Lower lobe of right lung (tissue), 2 donors: ENCODE measurements at places on chromosomes 13 and 19. TPM values are rescaled to one million over a fixed set of nuclear protein-coding genes. Genes with fewer than 3 reads are reported as not detected.

GRCh38 chr13:71632206-71632605, 234.8 kb downstream of the DACH1 start:
- no peak for DNase-seq

DNA sequence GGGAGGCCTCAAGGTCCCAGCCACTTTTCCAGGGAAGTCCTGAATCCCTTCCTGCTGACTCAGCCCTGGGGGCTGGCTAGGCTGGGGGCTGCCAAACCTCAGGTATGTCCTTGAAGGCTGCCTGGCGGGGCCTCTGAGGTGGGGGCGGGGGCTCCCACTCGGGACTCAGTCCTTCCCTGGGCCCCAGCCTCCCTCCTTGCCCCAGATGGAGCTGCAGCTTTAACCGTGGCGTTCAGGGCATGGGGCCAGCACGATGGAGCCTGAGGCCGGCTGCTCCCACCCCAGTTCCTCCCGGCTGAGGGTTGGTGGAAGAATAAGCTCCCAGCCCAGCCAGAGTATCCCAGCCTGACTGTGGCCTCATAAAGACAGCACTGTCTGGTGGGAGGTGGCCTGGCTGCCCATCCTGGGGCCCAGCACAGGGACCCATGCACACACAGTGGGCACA, 12.4 kb downstream of the CILP2 start:
- no peak for DNase-seq

DNA sequence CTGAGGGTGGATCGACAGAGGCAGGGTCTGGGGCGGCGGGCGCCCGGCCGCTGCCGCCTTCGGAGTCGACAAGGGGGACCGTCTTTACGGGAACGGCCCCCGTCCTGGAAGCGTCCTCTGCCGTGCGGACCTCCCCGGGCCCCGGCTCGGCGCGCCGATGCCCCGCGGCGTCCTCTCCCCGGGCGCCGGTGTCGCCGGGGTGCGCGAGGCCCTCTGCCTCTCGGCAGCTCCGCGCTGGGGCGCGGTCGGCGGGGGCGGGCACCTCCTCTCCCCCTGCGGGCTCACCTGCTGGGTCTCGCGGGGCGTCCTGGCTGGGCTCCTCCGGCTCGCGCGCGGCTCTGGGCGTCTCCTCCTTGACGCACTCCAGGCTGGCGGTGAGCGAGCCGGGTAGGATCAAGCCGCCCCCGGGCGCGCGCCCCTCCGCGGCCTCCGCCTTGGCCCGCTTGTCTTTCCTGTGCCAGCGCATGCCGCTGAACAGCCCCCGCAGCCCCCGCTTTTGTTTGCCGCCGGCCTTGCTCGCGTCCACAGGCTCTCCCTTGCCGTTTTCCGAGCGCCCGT, 1.5 kb downstream of the AMER2 start:
- DNase-seq = no peak

NXNL1 gene
- total RNA-seq = not detected

- no peak for DNase-seq
These were observed 86.1 kb upstream of the DOCK9 start for GRCh38 chr13:99063952-99064351.

ZNF229 gene
- total RNA-seq = 2.8 TPM

- no peak for DNase-seq
These were observed 617.2 kb downstream of the PCDH9 start for GRCh38 chr13:66612983-66613382.

DNA sequence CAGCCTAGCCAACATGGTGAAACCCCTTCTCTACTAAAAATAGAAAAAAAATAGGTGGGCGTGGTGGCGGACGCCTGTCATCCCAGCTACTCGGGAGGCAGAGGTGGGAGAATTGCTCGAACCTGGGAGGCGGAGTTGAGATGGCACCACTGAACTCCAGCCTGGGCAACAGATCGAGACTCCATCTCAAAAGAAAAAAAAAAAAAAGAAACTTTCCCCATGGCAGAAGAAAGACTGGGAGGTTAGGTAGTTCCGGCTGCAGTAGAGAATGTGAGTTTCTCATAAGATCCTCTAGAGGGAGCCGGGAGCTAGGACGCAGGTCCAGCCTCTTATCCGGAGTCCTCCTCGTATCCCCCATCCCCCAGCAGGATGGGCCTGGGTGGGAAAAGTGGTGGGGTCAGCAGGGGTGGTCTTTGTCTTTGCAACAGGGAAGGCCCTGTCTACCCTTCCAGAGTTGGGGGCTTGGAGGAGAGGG, 13.2 kb upstream of the CREB3L3 start:
- peak; percentile 56 for DNase-seq

- DNase-seq = no peak
These were observed 5.5 kb downstream of the SLC15A1 start for GRCh38 chr13:98746968-98747367.

GRCh38 chr13:32752311-32752710, 166.1 kb downstream of the PDS5B start:
- no peak for DNase-seq

TMEM272 gene
- total RNA-seq = 0.09 TPM

DNA sequence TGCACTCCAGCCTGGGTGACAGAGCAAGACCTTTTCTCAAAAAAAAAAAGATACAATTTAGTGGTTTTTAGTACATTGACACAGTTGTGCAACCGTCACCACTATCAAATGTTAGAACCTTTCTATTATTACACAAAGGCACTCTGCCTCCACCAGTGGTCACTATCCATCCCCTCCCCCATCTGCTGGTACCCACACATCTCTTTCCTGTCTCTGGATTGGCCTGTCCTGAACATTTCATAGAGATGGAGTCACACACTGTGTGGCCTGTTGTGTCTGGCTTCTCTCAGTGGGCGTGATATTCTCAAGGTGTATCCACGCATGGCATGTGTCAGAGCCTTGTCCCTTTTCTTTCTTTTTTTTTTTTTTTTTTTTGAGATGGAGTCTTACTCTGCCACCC, 11.2 kb downstream of the KDM4B start:
- DNase-seq = no peak

DNA sequence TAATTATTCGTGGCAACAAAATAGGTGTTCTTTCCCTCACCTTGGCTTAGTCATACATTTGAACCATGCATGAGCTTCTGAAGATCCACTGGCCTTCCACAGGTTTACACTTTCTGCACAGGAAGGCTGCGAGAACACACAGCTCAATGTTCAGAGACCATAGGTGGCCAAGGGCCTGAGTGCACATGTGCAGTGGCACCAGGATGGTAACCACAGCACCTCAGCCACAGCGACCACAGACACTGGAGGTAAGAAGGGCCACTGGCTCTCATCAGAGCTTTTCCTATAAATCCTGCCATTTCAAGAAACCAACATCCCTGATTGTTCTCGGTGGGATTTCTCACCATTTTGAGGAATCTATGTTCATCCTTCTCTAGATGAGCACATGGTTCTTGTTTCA, 1.6 kb downstream of the DCLK1 start:
- DNase-seq = no peak

DNA sequence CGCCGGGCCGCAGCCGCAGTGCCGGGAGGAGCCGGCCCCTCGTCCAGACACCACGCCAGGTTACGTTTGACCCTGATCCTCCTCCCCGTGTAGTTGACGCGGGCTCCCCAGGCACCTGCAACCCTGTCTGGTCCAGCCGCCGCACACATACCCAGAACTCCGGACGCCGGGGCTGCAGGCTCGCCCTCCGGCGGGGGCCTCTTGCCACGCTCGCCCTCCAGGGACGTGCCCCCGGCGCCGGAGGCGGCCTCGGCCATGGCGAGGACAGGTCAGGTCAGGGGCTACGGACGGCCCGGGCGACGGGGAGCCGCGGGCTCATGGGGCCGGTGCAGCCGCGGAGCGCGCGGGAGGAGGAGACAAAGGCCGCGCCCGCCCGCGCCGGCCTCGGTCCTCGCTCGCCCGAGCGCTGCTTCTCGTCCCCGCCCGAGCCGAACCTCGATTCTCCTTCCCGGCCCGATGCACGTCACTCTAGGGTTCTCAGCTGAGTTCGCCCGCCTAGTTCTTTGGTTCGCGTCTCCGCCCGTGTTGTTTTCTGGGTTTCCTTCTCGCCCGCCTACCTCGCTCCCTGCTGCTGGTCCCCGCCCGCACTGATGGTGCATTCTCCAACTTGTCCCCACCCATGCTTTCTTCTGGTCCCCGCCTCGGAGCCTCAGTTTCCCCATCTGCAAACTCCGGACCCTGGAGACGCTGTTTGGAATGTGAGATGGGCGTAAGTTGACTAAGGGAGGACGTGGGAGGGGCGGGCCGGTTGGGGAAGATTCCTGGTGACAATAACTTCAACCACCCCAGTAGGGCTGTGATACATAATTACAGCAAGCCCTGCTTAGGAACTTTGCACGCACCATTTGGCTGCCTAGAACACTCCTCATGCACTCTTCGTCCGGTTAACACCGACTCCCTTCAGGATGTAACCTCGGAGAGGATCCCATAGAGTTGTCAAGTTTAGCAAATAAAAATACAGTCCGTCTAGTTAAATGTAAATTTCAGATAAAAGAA, at the start of gene ANO8:
ANO8 (minus strand) TSS at position 442 of the 996 bp plus-strand sequence; CDS start at position 257, 185 bp downstream.
- DNase-seq = peak; percentile 96

- no peak for DNase-seq
These were observed 178.5 kb downstream of the DLEU7 start for GRCh38 chr13:50664951-50665350.

ICAM4 gene
- total RNA-seq = 10.0 TPM

SCGB2B2 gene
- 1.5 TPM for total RNA-seq

DNA sequence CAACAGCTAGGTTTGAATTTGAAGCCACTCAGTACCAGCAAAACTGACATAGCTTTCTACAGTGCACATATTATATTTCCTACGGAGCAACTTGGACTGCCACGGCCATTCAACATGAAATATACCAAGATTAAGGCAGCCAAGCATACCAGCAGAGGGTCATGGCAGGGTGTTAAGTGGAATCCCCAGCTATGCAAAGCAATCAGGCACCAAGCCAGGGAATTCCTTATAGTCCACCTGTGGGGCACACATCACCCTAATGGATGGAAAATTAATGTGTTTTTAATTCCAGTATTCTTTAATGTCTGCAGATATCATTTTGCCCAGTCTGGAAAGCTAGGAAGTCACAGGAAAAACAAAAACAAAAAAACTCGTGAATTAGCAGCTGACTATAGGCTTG, 1190.3 kb downstream of the EFNB2 start:
- no peak for DNase-seq

DNA sequence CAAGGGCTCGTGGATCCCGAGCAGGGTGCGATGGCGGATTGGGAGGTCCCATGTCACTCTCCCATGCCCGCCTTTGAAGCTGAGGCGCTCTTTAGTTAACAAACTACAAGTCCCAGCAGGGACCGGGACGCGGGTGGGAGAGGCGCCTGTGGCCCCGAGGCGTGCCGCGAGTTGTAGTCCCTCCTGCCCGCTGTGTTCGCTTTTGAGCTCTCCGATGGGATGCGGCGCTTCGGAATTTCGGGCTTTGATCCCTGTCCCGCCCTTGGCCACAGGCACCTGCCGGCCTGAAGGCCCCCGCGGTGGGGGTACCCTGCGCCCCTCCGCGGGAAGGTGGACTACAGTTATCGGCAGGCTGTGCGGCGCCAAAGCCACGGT, 11.0 kb downstream of the CYTH2 start:
- DNase-seq = peak; percentile 70

GRCh38 chr19:57165846-57166245, 1.4 kb downstream of the DUXA start:
- DNase-seq = no peak
